ENCODE measurements at places on chromosomes 2 and 18. TPM values are rescaled to one million over a fixed set of nuclear protein-coding genes. Genes with fewer than 3 reads are reported as not detected.

The NEB gene
- 0.31 TPM for total RNA-seq

The VWA3B gene
- not detected for total RNA-seq

The C2orf72 gene
- total RNA-seq = 2.2 TPM

The KCNE4 gene
- total RNA-seq = not detected

The NETO1 gene
- total RNA-seq = not detected

The CD28 gene
- total RNA-seq = 2.5 TPM

The C2orf92 gene
- total RNA-seq = 13.6 TPM

The OR6B2 gene
- total RNA-seq = not detected

The TNFAIP6 gene
- 0.64 TPM for total RNA-seq

The PTPN18 gene
- total RNA-seq = 101 TPM

The CTAGE1 gene
- total RNA-seq = not detected

The LRRTM4 gene
- not detected for total RNA-seq

The KCNS3 gene
- not detected for total RNA-seq

The LINC00305 gene
- total RNA-seq = not detected

GRCh38 chr2:61443342-61444041, 27.4 kb downstream of the USP34 start:
- DNase-seq = no peak

- no peak for DNase-seq
These were observed 4.9 kb upstream of the TMEM200C start for GRCh38 chr18:5900262-5900661.

GRCh38 chr2:40480073-40480472, 28.2 kb upstream of the SLC8A1 start:
- DNase-seq = no peak

DNA sequence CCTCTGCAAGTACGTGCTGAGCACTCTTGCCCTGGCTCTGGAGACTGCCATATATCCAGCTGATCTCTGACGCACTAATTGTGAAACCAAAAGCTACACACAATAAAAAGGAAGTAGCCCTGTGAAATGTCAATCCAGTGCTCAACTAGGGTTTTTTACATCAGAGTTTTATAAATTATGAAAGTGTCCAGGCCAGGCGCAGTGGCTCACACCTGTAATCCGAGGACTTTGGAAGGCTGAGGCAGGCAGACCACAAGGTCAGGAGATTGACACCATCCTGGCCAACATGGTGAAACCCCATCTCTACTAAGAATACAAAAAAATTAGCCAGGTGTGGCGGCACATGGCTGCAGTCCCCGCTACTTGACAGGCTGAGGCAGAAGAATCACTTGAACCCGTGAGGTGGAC, 24.5 kb upstream of the PEX13 start:
- peak; percentile 70 for DNase-seq

DNA sequence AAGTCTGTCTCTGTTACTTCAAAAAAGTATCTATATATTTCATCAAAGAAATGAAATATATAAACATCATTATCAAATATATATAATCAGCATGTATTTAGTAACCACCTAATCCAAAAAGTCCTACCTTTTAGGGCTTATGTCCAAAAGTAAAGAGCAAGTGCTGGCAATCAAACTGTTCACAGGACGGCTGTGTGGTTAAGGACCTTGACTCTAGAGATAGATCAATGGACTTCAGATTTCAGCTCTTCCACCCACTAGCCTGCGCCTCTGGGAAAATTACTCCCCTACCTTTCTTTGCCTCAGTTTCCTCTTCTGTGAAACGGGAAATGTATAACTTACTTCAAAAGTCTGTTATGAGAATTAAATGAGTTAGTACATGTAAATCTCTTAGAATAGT, 29.4 kb downstream of the SATB2 start:
- DNase-seq = no peak

DNA sequence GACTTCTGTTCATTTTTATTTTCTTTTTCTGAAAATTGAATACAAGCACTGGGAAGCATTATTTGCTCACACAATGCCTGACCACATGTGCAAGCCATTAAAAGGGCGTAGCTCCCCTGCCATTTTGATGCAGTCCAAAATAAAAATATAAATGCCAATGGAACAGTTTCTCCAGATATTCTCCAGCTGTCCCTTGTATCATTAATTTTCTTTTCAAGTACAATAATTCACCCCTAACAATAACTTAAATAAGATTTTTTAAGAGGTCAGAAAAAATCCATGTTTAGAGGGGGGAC, 168.0 kb downstream of the TMEFF2 start:
- no peak for DNase-seq

- no peak for DNase-seq
These were observed 48.5 kb downstream of the C2orf74 start for GRCh38 chr2:61210332-61210981.

DNA sequence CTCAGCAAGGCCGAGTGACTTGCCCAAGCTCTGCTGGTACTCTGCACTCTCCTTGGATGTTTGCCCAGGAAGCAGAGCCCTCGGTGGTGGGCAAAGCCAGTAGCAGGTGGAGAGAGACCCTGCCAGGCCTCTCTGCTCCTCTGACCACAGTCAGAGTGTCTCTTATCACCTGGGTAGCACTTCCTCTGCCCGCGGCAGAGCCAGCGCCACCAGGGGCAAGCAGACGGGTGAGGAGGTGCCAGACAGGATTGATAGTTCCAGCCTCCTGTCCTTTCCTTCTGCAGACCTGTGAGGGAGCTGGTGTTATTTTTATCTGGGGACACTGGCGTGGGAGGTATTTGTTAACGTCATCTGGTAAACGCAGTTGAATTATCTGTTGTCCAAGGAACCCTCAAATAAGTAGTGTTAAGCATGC, 152.9 kb downstream of the SMAD7 start:
- DNase-seq = peak; percentile 20

DNA sequence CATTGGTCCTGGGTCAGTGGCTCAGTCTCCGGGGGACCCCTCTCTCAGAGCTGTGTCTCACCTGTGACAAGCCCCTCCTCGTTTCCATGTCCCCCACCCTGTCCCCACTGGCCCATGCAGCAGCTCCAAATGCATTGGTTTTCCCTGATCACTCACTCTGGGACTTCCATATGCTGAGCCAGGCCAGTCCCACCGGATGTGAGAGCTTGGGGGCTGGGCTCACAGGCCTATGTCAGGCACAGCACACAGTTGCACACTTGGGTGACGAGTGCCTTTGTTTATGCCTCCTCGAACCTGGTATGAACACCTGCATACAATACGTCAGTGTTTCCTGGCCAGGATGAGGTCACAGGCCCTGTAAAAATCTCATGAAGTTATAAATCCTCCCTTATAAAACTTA, 232.5 kb downstream of the TFCP2L1 start:
- DNase-seq = no peak

- no peak for DNase-seq
These were observed 22.1 kb upstream of the ALKAL2 start for GRCh38 chr2:309954-310510.

DNA sequence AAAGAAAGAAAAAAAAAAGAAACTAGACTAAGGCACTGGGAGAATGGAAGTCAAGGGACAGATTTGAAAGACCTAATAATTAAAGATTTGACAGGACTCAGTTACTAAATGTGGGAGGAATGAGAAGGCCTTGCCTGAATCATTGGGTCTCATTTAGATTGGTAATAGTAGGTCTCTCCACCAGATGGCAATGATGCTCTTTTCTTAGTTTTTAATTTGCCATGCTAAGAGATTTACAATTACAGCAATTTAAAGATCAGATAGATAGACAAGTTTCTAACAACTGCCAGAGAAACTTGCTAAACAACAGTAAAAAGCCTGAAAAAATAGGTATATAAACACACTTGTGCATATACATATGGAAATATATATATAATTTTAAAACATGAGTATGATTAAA, 153.0 kb downstream of the TMEM247 start:
- no peak for DNase-seq

DNA sequence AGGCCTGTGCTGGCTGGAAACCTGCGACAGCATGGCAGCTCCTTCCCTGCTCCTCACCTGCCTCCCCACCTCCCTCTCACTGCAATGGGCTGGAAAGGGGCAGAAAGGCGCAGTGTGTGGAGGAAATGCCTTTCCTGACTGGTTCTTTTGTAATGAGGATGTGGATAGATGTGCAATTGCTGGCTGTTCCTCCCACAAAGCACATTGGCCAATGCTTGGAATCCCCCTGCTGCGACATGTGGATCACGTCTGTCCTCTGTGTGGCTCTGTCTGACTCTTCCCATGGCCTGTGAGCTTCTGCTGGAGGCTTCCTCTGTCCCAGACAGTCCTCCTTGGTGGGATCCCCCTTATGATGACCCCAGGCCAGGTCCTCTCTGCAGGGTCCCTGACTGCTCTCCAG, 172.5 kb downstream of the NCK2 start:
- no peak for DNase-seq

- peak; percentile 25 for DNase-seq
These were observed 39.6 kb upstream of the OTOS start for GRCh38 chr2:240179941-240180666.

GRCh38 chr2:27544143-27544821, 38.6 kb upstream of the ZNF512 start:
- no peak for DNase-seq

GRCh38 chr2:98507891-98508708, 63.4 kb downstream of the INPP4A start:
- DNase-seq = no peak

GRCh38 chr2:111155610-111156009, 34.9 kb downstream of the BCL2L11 start:
- no peak for DNase-seq

DNA sequence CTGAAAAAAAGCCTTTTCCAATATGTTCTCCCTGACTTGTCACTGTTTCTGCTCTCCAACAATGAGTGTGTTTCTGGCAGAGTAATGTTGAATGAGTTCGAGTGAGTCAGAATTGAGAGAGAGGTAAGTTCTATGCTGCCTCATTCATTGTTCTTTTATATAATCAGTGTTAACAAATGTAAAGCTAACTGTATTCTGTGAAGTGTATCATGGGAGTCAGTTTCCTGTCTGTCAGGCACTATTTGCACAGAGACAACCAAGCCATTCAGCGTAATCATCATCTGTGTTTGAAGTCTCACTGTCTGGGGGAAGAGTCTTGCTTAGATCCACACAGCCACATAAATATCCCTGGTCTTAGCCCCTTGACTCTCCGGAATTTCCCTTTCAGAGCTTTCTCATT, 22.0 kb upstream of the UPP2 start:
- DNase-seq = no peak

GRCh38 chr2:137957033-137957432, 7.2 kb upstream of the HNMT start:
- DNase-seq = no peak

GRCh38 chr2:30164131-30164925, 17.5 kb downstream of the YPEL5 start:
- no peak for DNase-seq

DNA sequence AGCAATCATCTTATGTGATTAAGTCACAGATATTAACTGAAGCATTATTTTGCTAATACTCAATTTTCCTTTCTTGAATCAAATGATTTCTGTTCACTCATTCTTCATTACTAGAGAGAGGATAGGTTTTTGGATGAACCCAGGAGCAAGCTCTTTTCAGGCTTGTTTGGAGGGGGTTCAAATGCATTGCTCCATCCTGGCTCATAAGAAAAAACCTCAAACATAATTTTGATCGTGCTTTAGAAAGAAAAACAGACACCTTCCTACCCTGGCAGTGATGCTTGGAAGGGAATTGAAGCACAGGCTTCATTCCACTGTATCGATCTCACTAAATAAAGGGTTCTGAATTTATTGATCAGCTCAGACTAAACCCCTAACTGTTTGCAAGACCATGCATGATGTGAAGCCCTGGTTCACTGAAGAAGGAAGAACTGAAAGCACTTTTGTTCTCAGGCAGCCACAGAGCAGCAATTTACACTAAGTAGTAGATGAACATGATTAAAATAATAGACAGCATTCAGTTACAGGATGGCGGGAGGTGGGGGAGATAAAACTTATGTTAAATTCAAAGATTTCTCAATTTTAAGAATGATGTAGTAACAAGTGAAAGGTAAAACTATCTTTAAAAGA, 53.4 kb downstream of the CDH2 start:
- DNase-seq = no peak

- DNase-seq = no peak
These were observed 59.9 kb upstream of the LRPPRC start for GRCh38 chr2:44055664-44056063.

GRCh38 chr18:9738266-9738969, 30.3 kb downstream of the RAB31 start:
- DNase-seq = no peak

Measured in natural killer cell treated with Interleukin-12 subunit alpha and Interleukin-12 subunit beta and Interleukin-15 and Interleukin-18, amount 100 ng/mL, for 72 hours (primary cell).